ENCODE measurements at places on chromosomes 16 and 17.

GRCh38 chr17:19238167-19238505, 970 bp downstream of the EPN2 start:
- no peak for DNase-seq

GRCh38 chr17:37818689-37819088, 73.8 kb upstream of the HNF1B start:
- no peak for DNase-seq

DNA sequence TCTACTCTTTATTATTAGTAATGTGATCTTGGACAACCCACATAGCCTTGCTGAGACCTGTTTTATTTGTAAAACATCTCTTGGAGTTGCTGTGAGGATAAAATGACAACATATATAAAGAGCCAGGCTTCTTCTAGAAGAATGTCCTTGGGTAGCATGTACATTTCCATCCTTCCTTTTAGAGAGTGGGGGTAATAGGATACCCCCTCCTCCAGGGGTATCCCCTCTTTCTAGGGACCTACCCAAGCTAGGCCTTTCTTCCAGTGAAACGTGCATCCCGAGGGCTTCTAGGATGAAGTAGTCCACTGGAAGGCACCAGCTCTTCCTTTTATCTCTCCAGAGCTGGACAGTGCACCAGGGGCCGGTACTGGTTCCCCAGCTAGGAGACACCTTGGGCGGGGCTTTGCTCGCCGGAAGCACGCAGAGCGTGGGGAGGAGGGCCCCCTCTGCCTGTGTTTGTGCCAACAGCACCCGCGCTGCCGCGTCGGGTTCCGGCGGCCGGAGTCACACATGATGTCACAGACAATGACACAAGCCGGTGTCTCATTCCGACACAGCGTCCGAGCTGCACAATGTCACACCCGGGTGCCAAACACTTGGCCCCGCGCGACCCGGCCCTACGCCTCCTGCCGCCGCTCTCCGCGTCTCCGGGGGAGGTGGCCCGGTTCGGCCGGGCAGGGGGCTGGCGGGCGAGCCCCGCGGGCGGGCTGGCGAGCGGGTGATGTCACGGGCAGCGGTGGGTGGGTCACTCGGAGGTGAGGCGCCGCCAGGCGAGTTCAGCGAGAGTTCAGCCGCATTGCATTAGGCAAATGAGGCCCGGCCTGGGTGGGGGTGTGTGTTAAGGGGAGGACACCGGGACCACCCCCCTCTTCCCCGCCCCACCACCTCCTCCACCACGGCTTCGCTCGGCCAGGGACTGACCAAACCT, 23.4 kb downstream of the GJD3 start:
- peak; percentile 85 for DNase-seq

DNA sequence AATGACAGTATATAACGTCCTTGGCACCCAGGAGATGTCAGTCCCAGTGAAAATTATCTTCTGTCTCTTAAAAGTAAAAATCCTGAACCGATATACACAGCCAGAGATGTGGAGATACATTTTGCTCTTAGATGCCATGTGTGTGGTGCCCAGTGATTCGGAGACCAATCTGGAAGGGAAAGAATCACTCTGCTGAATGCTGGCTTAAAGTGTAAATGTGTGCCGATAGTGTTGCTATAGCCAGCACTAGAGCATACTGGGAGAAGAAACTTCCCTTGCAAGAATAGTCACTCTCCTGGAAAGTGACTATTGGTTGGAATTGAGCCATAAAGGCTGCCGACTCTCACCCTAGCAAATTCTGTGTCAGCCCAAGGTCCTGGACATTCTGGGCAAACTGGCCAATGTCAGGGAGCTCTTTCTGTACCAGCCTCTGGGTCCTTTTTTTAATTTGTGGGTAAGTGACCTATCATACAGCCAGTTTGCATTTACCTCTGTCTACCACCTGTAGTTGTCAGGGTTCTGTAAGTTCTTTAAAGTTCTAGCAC, 44.2 kb upstream of the HNF1B start:
- DNase-seq: no peak

DNA sequence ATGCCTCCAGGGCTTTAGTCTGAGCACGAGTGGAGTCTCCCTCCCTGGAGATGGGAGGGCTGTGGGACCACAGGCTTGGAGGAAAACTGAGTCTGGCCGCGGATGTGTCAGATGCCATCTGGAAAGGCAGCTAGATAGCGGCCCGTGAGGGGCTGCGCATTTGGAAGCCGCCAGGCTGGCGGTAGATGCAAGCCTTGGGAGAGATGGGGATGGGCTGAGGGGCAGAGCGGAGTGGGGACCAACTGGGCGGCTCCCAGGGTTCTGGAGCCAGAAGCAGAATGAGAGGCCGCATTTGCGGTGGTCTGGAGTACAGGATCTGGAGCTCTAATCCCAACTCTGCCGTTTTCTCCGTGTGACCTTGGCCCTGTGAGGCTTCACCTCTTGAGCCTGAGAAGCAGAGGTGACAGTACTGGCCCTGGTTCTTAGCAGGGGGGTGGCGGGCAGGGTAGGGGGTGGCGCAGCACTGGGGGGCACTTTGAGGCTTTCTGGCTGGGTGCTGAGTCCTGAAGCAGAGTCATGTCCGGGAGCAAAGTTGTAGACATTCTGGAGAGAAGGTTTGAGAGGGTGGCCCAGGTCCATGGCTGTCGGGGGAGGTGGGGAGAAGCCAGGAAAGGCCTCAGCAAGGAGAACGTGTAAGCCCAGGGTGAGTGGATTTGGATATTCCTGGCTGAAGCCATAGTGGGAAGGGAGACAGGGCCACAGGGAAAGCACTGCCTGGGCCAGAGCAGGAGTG, 6.7 kb downstream of the INO80E start:
- DNase-seq: no peak

DNA sequence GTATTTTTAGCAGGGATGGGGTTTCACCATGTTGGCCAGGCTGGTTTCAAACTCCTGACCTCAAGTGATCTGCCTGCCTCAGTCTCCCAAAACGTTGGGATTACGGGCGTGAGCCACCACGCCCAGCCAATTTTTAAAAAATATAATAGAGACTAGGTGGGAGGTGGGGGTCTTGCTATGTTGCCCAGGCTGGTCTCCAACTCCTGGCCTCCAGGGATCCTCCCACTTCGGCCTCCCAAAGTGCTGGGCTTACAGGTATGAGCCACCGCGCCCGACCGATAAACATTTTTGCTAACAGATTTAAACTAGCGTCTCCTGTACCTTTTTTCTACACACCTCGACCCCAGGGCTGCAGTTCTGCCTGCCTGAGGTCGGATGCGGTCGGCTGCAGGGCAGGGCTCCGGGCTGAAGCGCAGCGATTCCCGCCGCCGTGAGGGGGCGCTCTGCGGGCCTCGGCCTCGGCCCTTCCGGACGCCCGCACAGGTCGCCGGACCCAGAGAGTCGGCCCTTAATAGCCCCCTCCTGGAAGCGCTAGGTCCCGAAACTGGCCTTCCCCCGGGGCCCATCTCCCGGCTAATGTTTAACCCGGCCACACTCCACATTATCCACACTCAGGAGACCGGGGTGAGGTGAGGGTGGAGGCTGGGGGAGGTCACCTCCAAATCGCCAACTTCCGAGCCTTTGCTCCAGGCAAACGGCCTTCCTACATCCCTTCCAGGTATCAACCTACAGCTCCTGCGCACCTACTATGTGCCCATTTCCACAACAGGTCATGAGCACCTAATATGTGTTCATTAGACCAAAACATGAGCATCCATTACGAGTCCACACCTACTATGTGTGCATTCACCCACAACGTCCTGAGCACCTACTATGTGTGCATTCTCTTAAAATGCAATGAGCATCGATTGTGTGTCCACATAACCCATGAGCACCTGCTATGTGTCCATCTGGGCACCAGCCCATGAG, 2.0 kb upstream of the GLIS2 start:
- no peak for DNase-seq

- no peak for DNase-seq
These were observed 6.4 kb downstream of the GPATCH8 start for GRCh38 chr17:44496815-44497214.

- DNase-seq: no peak
These were observed 189.9 kb downstream of the NTN1 start for GRCh38 chr17:9211133-9211765.

DNA sequence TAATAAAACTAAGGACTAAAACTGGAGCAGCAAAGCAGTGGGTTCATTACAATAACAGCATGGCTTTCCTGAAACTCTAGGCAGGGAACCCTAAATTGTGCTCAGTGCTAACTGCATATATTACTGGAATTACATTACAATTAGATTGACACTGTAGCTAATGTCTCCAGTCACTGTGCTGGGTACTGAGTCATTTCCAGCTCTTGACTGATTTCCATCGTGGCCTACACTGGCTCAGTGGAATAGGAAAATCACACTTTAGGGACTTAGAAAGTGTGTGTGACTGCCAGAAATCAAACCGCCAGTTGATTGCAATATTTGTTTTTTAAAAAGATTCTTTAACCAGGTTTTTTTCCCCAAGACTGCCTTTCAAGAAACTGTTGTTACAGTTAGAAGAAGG, 1447.4 kb upstream of the GOT2 start:
- DNase-seq: no peak

DNA sequence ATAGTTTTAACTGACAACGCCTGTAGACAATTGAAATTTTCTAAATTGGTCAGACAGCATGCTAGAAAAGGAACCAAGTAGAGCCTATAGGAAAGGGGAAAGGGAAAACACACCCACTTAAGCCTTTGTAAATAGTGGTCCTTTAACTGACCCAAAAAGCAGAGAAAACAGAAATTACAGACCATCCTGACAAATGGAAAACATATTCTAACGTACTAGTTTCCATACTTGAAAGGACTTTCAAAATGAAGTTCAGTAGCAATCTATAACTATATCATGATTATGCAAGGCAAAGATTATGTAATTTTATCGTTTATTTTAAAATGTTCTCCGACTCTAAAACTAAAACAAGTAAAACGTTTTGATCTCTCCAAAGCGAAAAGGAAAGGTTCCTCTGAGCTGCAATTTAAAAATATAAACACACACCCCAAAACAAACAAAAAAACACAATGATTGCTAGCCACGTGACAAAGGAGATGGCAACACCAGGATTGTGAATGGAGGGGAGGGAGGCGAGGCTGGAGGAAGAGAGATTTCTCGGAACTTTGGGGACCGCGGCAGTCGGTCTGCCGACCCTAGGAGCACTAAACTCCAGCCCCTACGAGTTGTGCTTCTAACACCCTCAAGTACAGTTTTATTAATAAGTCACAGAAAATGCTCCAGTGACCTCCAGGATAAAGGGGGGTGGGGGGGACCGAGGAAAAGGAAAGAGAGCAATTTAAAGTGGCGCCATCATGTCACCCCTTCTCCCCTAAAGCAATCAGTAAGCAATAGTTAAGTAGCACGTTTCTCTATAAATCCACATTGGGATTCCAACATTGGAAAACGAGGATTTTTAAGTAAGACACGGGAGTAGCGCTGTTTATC, 1.7 kb downstream of the KANSL1 start:
- no peak for DNase-seq

- no peak for DNase-seq
These were observed 29.8 kb upstream of the MYH2 start for GRCh38 chr17:10579270-10579669.

DNA sequence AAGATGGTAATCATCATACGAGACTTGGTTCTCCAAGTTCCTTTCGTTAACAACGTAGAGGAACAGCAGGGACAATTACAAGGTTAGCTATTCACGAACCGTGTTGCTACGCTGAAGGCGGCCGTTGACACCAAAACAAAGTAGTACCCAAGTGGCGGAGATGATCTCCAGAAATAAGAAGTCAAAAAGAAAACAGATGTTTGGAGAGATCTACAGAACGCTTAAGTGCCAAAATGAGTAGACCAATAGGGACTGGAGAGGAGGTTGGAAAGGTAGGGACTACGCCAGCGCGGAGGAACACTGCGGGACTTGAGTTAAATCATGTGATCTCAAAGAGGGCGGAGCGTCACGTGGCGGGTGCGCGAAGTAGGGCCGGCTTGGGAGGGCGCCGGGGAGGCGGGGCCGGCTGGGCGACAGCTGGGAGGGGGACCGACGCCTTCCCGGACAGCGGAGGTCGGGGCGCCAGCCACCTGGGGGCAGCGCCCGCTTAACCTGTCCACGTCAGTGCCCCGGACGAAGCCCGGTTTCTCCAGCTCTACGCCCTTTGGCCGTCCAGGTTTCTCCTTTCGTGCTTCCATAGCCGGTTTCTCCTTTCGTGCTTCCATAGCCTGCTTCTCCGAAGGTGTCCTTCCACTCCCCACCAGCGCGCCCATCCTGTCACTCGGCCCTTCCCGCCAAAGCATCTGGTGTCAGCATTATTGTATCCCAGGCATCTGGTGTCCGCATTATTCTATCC, 636 bp upstream of the GABARAP start:
- DNase-seq: peak; percentile 82

- no peak for DNase-seq
These were observed 278.3 kb upstream of the CCL2 start for GRCh38 chr17:33976831-33977230.

- DNase-seq: no peak
These were observed 1.7 kb downstream of the RABEP1 start for GRCh38 chr17:5283571-5284315.
